H9 (cell line): ENCODE measurements at places on chromosomes 4 and X. TPM values are rescaled to one million over a fixed set of nuclear protein-coding genes. Genes with fewer than 3 reads are reported as not detected.

PTPN13 gene
- 32.7 and 34.9 TPM in 2 replicates for total RNA-seq

SLC10A7 gene
- 3.4 and 3.9 TPM in 2 replicates for total RNA-seq

UGT2B10 gene
- total RNA-seq = not detected in 2 replicates

HERC6 gene
- total RNA-seq = 8.2 and 8.3 TPM in 2 replicates

CENPVL3 gene
- total RNA-seq = 3.3 and 4.4 TPM in 2 replicates

P2RY10 gene
- not detected in 2 replicates for total RNA-seq

SLC2A9 gene
- 0.57 and 0.79 TPM in 2 replicates for total RNA-seq

- DNase-seq = no peak
Measured at GRCh38 chr4:88204882-88205281, 46.4 kb upstream of the ABCG2 start.

DNA sequence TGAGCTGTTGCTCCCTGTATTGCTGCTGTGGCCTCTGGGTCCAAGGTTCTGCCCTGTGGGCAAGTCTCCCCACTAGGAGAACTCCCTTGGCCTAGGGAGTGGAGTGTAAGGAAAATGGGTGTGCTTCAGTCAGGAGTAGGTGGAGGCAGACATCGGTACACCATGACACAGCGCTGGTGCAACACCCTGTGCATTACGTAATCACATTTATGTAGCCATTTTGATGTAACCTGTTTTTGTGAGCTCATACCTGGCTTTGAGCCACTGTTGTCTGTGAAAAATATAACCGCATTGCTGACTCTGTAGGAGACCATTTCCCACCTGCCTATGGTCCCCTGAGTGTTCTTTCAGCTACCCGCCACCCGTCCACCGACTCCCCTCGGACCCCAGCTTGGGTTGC lies 700.5 kb upstream of the AGA start:
- no peak for DNase-seq

DNA sequence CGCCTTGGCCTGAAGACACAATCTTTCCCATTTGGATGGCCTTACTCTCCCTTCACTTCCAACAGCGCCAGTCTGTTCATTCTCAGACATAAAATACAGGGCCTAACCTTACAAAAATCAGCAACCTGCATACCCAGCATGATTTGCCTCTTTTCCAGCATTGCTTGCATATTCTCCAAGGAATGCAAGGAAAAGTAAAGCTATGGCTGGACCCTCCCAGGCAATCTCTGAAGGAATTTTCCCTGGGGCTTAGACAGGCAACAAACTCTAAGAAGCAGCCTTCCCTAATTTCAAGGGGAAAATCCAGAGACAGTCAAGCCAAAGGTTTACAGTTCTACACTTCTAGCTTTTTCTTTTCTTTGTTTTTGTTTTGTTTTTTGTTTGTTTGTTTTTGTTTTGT lies 3.6 kb downstream of the DCTD start:
- DNase-seq = no peak

- DNase-seq = peak; percentile 82
Measured at GRCh38 chr4:185005219-185005819, 13.0 kb upstream of the HELT start.

DNA sequence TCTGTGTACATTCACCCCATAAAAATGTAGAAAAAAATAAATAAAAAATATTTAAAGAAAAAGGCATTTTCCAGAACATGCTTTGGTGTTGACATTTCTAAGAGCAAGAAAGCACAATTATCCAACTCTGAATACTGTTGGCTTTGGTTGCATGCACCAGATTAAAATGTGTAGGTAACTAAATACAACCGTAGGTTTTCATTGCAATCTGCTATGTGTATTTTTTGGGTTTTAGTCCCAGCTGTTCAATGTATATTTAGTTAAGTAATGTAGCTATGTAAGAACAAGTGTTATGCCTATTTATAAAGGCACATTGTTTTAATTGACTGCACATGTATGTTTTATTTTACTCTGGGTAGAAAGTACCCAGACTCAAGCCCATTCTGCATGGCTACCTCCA lies 108.1 kb upstream of the PAQR3 start:
- no peak for DNase-seq

DNA sequence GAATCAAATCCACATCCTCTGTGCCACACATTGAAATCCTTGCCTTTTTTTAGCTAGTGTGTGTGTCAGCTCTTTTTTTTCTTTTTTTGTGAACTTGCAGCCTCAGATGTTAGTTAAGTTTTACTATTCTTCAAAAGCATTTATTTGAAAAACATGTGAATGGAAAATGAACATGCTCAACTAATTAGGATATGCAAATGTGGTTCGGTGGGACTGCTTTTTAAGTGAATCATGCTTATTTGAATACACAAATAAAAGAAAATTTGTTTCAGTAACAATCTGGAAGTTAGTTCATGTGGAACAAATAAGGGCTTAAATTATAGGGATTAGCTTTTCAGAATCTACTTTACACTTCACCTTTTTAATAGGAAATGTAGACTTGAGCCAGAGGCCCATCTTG lies 751.5 kb upstream of the FAM241A start:
- DNase-seq = no peak

DNA sequence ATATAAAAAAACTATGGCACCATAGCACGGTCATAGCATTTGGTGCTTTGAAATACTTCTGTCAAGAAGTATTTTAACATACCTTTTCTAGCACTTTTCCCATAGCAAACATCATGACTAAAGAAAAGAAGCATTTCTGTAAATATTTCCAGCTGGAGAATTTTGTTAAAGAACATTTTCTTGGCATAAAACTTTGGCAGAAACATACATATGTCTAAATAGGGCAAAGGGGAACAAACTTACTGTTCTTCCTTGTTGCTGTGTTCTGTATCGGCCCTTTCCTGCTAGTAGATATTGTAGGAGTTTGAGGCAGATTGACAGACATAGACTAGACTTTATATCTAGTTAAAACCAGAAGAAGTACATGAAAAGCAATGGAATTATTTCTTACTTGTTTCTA lies 2368.5 kb downstream of the PCDH7 start:
- no peak for DNase-seq

- no peak for DNase-seq
Measured at GRCh38 chrX:29453333-29453732, 762.0 kb upstream of the MAGEB2 start.

GRCh38 chr4:4752576-4753401 lies 106.7 kb upstream of the MSX1 start:
- no peak for DNase-seq

- DNase-seq = peak; percentile 19
Measured at GRCh38 chr4:7393601-7394575, 40.8 kb downstream of the PSAPL1 start.

DNA sequence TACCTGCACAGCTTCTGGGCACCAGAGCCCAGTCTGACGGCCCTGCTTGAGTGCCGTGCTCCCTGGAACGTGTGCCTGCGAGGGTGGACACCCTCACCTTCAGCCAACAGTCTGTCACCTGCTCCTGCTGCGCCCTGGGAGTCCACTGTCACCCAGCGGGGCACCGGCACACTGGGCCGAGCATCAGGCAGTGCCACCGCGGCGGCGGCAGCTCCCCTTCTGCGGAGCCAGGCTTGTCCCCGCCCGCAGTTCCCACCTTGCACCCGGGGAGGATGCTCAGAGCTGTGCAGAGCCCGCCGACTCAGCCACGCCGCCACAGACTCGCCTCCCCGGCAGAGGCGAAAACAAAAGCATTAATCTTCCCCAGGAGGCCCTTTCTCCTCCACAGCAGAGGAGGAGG lies 86.8 kb downstream of the ABLIM2 start:
- DNase-seq = no peak

- DNase-seq = no peak
Measured at GRCh38 chrX:102934624-102935023, 2.4 kb upstream of the RAB40AL start.

- DNase-seq = no peak
Measured at GRCh38 chr4:167428156-167428555, 193.9 kb upstream of the SPOCK3 start.

DNA sequence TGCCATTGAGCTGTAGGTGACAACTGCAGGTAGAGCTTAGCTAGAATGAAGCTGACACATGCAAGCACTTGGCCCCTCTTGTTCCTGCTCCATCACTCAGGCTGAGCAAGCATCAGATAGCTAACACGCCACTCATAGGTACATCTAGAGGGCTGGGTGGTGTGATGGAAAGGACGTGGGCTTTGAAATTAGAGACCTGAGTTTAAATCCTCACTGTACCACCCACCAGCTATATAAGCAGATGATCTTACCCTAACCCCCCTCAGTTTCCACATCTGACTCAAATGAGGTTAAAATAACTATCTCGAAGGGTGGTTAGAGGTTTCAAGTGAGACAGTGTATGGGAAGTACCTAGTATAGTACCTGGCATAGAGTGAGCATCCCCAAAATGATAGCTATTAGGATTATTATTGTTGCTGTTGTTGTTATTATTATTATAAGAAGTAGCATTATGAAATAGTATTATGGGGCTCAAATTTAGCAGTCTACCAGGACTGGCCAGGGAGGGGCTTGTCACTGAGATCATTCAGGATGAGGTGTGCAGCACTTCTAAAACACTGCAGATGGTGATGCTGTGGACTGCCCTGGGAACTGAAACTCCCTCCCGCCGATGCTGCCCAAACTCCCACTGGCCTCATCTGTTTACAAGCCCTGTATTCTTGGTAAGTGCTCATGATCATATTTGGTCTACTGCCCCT lies 59.0 kb downstream of the REELD1 start:
- DNase-seq = no peak

DNA sequence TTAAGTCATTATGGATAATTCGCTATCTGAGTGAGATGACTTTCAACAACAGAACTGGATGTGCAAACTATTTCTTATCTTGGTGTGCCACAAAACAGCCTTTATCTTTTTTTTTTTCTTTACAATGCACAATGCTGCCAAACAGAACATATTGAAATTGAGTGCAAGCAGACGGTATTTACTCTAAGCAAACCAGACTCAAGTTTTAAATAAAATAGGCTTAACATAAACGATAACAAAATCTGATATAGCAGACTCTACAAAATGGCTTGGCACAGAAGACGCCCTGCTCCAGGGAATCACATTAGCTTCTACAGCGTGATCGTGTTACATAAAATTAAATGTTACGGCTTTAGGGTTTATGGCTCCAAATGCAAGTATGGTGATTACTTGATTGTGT lies 9.6 kb upstream of the STK32B start:
- no peak for DNase-seq
